Progenitor cell of endocrine pancreas (in vitro differentiated cells): ENCODE measurements at places on chromosomes 6 and 20.
A peak's percentile ranks its signal among the peaks of the same experiment; 100 is the strongest.

DNA sequence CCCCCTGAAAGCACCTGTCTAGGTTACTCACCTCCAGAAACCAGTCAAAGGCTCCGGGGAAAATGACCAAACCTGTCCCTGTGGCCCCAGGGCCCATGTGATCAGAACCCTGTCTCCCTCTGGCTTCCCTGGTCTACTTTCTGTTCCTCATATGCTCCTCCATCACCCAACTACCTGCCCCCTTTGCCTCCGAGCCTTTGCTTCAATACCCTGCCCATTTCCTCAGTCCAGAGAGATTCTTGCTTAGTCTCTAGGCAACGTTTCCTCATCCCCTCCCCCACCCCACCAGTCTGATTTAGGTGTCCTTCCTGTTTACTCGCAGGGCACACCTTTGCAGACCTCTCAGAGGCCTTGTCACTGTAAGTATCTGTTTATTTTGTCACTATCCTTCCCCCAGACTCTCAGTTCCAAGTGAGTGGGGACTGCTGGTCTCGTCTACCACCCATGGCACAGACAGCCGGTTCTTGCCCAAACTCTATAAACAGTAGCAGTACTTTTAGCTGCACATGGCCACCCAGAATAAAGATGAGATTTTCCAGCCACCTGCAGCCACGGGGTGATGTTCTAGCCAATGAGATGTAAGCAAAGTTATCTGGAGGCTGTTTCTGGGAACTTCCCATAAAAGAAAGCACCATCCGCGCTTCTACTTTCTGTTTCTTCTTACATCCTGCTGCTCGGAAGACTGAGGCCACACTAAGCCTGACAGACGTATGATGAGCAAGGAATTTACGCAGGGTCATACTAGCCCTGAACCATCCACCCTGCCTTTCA is 13.3 kb downstream of the ELOVL5 start:
- peaks cover 22% of the 10 kb centered on the region for H3K4me1 ChIP-seq
- H3K27ac ChIP-seq, result peak overlapping the region; percentile 39
- peaks cover 1% of the 10 kb centered on the region for H3K36me3 ChIP-seq
- no peaks in the 10 kb centered on the region for H3K27me3 ChIP-seq
- H3K4me3 ChIP-seq, result no peak overlapping the region

GRCh38 chr6:105802703-105803102 is 283.4 kb upstream of the PRDM1 start:
- H3K36me3 ChIP-seq, result no peaks in the 10 kb centered on the region
- H3K27ac ChIP-seq, result no peak overlapping the region
- DNase-seq, result no peak
- H3K4me1 ChIP-seq, result no peaks in the 10 kb centered on the region

GRCh38 chr6:133681891-133682290 is 207.0 kb upstream of the TCF21 start:
- no peak overlapping the region for H3K4me3 ChIP-seq
- no peaks in the 10 kb centered on the region for H3K36me3 ChIP-seq
- no peak for DNase-seq
- peaks cover 6% of the 10 kb centered on the region for H3K27me3 ChIP-seq

DNA sequence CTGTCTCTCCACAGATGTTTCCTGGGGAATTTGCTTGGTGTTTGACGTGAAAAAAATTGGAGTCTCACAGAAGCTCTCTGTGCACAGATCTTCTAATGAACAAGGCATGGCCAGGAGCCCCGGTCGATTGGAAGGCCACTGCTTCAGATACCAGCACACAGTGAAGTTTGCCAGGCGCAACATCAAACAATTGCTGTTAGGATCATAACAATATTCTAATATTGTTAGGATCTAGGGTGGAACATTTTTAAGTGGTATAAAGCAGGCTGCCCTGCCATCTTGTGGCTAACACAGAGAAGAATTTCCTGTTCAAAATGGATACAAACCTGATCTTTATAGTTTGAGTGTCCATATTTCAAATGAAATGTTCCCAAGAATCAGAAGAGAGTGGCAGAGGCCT is 64.1 kb downstream of the C6orf118 start:
- no peak for DNase-seq
- no peak overlapping the region for H3K4me3 ChIP-seq
- H3K27me3 ChIP-seq, result no peaks in the 10 kb centered on the region
- no peaks in the 10 kb centered on the region for H3K36me3 ChIP-seq

DNA sequence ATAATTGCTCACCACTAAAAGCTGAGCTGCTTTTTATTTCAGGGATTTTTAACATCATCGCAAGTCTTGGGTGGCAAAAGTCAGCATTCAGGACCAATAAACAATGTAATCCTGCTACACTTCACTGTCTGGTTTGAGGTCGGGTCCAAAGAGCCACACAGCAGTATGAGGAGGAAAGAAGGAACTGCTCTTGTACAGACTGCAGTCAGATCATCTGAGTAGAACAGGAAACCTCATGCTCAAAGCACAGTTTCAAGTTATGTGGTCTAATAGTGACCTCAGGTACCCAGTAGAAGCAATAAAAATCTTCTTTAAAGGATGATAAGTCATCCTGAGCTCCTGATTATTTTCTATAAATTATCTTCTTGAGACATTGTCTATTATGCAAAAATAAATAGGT is 211.4 kb downstream of the FUT9 start:
- no peaks in the 10 kb centered on the region for H3K27me3 ChIP-seq
- H3K4me3 ChIP-seq, result no peak overlapping the region
- H3K36me3 ChIP-seq, result no peaks in the 10 kb centered on the region

DNA sequence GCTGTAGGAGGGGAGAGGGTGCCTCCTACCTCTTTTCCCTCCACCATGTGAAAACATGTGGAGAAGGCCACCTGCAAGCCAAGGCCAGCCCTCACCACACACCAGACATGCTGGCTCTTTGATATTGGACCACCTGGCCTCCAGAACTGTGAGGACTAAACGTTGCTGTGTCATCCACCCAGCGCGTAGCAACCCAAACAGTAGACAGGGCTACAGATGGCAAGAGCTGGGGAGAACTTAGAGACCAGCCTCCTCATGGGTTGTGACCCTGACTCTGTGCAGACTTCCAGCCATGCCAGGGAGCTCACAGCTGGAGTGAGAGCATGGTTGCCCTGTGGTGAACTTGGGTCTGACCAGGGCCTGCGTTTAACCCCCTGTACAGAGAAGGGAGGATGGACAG is 195.9 kb upstream of the CST7 start:
- no peak for DNase-seq
- no peaks in the 10 kb centered on the region for H3K27me3 ChIP-seq
- H3K27ac ChIP-seq, result no peak overlapping the region
- peaks cover 23% of the 10 kb centered on the region for H3K4me1 ChIP-seq
- H3K36me3 ChIP-seq, result no peaks in the 10 kb centered on the region
- H3K4me3 ChIP-seq, result no peak overlapping the region

GRCh38 chr20:7716286-7716972 is 223.8 kb downstream of the HAO1 start:
- H3K27ac ChIP-seq, result no peak overlapping the region
- no peaks in the 10 kb centered on the region for H3K27me3 ChIP-seq
- no peak overlapping the region for H3K4me3 ChIP-seq
- peaks cover 12% of the 10 kb centered on the region for H3K4me1 ChIP-seq

DNA sequence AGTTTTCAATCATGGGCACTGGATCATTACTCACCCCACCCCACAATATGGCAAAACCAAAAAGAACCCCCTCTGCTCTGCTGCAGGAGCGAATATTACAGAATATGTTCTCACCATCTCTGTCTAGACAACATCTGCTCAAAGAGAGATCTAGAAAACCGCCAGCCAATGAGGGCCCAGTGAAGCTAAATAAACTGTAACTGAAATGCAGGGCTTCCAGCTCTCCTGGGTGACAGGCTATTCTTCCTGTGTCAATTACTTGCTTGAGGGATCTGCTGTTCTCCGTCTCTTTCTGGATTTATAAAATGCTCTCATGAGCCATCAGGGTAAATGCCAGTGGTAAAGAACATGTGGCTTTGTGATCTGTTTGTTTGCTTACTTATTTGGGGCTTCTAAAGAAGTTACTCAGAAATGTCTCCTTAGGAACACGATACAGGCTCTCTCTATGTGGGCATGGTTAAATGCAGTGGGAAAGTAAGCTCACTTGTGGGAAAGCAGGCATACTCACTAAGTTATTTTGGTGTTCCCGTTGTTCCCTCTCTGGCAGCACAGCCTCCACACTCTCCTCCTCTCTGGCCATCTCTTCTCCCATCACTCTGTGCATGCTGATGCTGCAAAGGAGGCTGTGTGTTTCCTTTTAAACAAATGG is 44.8 kb downstream of the TTI1 start:
- peak overlapping the region; percentile 81 for H3K27ac ChIP-seq
- peaks cover 2% of the 10 kb centered on the region for H3K36me3 ChIP-seq
- H3K27me3 ChIP-seq, result no peaks in the 10 kb centered on the region
- no peak overlapping the region for H3K4me3 ChIP-seq
- peaks cover 27% of the 10 kb centered on the region for H3K4me1 ChIP-seq

GRCh38 chr6:72966628-72967280 is 258.5 kb downstream of the KHDC1L start:
- H3K27me3 ChIP-seq, result no peaks in the 10 kb centered on the region
- H3K36me3 ChIP-seq, result no peaks in the 10 kb centered on the region
- no peak overlapping the region for H3K4me3 ChIP-seq
- H3K27ac ChIP-seq, result no peak overlapping the region

DNA sequence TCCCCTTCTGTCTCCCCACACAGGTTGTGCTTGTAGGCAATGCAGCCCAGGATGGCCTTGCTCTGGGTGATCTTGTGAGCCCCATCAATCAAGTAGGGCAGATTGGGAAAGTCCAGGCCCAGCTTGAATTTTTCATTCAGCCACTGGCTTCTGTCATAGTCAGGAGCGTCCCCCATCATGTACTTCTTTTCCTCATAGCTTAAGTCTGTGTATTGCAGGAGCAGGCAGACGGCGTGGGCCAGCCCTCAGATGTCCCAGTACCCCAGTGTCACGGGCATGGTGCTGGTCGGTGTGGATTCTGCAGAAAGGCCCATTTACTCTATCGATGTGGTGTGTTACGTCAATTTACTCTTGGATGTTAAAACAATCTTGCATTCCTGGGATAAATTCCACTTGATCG is 40.1 kb upstream of the SLC16A10 start:
- H3K4me1 ChIP-seq, result peaks cover 2% of the 10 kb centered on the region
- no peak overlapping the region for H3K27ac ChIP-seq
- no peaks in the 10 kb centered on the region for H3K36me3 ChIP-seq
- no peak for DNase-seq
- no peaks in the 10 kb centered on the region for H3K27me3 ChIP-seq
- H3K4me3 ChIP-seq, result no peak overlapping the region

DNA sequence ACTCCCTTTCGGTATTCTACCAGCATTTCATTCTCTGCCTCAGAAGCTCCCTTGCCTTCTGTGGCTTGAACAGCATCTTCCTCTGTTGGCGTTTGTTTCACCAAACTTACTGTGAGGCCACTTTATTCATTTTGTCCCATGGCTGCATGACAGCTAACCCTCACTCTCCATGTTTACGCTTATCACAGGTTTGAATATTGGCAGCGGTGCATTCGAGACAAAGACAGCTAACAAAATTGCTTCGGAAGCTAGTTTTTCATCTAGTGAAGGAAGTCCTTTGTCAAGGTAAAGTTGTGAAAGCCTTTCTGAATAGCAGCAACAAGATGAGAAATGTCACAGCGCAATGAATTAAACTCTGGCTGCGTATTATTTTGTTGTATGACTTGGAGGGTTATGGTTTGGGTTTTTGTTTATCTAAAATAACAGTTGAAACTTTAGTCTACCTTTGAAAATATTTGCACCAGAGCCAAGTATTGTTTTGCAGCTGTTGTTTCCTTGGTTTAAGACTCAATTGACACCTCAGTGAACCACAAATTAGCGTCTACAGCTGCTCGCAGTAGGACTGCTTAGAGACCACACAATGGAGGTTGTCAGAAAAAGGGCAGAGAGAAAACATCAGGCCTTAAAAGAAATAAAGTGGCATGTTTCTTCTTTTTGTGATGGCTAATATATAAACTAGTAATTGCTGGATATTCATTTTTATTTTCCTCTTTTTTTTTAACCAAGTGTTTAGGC is 70.4 kb upstream of the XRN2 start:
- no peak overlapping the region for H3K27ac ChIP-seq
- H3K4me3 ChIP-seq, result no peak overlapping the region
- H3K36me3 ChIP-seq, result peaks cover 1% of the 10 kb centered on the region
- no peak for DNase-seq
- no peaks in the 10 kb centered on the region for H3K27me3 ChIP-seq
- H3K4me1 ChIP-seq, result peaks cover 2% of the 10 kb centered on the region

DNA sequence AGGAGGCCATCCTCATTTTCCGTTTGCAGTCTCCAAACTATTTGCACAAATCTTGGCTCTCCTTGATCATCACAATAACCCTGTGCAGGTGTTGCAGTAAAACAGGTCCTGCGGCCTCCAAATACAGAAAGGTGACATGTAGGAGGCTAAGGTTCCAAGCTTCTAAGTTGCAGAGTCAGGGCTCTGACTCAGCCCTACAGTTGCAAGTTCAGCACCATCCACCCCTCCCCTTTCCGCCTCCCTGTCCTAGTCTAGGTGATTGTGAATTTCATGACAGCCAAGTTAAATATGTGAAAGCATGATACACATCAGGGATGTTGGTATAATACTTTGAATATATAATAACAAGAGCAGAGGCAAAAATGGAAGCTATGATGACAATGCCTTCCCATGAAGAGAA is 317.3 kb upstream of the CDH4 start:
- no peaks in the 10 kb centered on the region for H3K4me1 ChIP-seq
- no peaks in the 10 kb centered on the region for H3K36me3 ChIP-seq
- DNase-seq, result no peak

- peaks cover 1% of the 10 kb centered on the region for H3K27me3 ChIP-seq
- H3K36me3 ChIP-seq, result peaks cover 2% of the 10 kb centered on the region
Measured at GRCh38 chr6:165653196-165653595, 9.8 kb downstream of the PDE10A start.

DNA sequence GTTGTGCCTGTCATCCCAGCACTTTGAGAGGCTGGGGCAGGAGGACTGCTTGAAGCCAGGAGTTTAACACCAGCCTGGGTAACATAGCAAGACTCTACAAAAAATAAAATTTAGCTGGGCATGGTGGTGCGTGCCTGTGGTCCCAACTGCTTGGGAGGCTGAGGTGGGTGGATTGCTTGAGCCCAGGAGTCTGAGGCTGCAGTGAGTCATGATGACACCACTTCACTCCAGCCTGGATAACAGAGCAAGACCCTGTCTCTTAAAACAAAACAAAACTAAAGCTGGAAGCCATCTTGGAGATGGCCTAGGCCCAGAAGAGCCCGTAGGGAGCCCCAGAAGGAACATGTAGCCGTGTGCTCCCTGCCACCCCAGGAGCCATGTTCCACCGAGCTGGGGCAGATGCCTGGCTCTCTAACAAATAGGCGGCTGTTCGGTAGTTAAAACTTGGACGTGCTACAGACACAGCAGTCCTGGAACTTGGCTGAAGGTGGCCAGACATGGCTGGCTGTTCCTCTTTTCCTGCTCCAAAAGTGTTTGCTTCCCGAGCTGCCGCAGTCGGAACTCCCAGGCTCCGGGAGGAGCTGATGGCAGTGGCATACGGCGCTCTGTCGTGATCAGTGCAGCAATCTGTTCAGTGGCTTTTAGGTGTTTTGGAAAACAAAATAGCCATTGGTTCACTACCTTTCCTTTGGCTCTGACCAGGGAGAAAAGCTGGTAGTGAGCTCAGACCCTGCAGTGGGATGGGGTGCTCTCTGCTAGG is 37.0 kb downstream of the DYNLT1 start:
- peaks cover 23% of the 10 kb centered on the region for H3K4me1 ChIP-seq
- no peak for DNase-seq
- H3K4me3 ChIP-seq, result no peak overlapping the region
- peaks cover 22% of the 10 kb centered on the region for H3K36me3 ChIP-seq
- H3K27ac ChIP-seq, result no peak overlapping the region

GRCh38 chr20:33110147-33110825 is 30.8 kb downstream of the BPIFB4 start:
- no peak overlapping the region for H3K4me3 ChIP-seq
- peaks cover 11% of the 10 kb centered on the region for H3K4me1 ChIP-seq
- H3K27ac ChIP-seq, result no peak overlapping the region
